Cerebellum (tissue), 4 donors: ENCODE measurements at places on chromosomes 1 and 21. TPM values are rescaled to one million over a fixed set of nuclear protein-coding genes. Genes with fewer than 3 reads are reported as not detected.

DNA sequence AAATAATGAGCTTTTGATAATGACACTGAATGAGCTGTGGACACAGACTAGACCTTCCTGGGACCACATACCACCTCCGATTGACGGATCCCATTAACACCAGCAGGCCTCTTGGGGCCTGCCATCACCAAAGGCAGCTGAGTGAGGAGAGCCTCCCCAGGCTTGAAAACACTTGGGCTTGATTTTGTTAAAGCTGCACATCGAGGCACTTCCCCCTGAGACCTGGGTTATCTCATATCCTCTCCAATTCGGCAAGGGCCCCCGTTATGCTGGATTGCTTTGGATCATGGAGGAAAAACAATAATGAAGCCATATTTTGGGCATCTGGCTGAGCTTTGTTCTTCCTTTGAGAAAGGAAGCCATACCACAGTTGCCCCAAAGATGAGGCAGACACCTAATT, 143.0 kb downstream of the AJAP1 start:
- DNase-seq: no peak

SPATA21 gene
- total RNA-seq: not detected

GRCh38 chr1:239354231-239354630, 32.1 kb upstream of the CHRM3 start:
- DNase-seq: no peak

DNA sequence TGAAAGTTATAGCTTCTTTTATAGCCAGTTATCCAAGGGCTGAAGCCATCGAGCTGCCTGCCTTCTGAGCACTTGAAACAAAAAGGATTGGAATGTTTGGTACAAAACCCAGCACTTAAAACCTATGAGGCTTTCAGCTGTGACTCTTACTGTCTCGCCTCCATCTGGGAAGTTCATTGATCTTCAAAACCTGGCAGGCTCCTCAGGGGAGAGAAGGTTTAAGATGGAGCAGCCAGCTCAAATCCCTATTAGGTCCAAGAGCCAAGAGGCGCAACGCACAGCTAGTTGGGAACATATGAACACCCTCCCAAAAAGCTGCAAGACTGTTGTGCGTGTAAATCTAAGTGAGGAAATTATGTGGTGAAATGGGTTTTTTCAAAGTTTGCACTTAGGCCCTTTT, 33.4 kb downstream of the BACE2 start:
- no peak for DNase-seq

DNA sequence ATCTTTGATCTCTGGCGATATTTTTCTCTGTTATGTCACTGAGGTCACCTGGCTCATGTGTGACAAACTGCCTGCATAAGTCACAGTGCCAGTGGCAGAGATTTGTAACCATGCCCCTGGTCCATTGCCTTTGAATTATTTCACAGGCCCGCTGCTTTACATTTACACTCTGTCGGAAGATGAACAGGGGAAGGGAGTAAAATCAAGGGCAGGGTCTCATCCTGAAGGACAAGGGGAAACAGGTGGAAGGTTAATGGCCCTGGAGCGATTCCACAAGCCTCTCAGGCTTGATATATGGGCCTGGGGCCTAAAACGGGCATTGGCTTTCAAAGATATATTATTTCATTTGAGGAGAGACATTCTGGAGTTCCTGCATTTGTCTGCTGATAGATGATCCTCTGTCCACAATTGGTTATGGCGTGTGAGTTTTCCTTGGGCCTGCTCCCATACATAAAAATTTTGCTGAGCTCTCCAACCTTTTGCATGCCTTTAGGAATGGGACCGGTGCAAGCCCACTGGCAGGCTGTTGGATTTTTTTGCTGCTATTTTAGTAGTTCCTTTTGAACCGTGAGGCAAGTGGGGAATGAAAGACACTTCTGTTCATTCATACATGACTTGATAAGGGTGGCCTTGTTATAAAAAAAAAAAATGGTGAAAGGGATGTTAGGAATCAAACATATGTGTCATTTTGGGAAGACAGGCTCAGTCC, 51.9 kb downstream of the NR5A2 start:
- DNase-seq: no peak

GRCh38 chr1:191582169-191582568, 576.1 kb upstream of the RGS18 start:
- DNase-seq: no peak

DNA sequence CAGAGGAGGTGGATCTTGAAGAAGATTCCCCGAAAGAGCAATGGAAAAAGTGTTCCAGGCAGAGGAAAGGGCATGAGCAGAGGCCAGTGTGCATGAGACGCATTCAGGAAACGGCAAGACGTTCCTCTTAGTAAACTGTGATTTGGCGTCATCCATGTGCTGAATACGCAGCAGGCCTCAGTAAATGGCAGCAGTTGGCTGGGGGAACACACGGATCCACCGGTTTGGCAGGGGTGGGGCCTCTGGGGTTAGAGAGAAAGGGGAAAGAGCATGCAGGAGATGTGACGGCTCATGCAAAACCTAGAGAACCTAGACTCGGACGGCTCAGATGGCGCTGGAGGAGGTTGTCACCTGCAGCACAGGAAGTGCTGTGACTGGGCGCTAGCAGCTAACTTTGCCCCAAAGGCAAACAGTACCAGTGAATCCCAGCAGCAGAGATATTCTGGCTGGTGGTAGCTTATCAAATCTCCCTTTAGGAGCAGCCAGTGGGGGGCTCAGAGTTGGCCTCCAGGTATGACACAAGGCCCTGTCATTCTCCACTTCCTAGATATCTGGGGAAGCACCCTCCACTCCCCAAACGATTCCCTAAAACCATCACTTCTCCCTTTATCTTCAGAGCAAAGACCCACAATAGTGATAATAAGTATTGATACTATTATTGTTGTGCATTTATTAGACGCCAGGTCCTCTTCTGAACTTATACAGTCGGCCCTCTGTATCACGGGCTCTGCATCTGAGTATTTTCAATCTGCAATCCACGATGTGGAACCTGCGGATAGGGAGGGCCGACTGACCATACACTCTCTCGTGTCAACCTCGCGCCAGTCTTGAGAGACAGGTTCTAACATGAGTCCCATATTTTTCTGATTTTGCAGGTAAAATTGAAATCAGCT, 7.6 kb downstream of the LAPTM5 start:
- no peak for DNase-seq

GRCh38 chr21:31176725-31177124, 138.4 kb upstream of the KRTAP19-8 start:
- no peak for DNase-seq
